ENCODE measurements at places on chromosomes 1 and 21.

DNA sequence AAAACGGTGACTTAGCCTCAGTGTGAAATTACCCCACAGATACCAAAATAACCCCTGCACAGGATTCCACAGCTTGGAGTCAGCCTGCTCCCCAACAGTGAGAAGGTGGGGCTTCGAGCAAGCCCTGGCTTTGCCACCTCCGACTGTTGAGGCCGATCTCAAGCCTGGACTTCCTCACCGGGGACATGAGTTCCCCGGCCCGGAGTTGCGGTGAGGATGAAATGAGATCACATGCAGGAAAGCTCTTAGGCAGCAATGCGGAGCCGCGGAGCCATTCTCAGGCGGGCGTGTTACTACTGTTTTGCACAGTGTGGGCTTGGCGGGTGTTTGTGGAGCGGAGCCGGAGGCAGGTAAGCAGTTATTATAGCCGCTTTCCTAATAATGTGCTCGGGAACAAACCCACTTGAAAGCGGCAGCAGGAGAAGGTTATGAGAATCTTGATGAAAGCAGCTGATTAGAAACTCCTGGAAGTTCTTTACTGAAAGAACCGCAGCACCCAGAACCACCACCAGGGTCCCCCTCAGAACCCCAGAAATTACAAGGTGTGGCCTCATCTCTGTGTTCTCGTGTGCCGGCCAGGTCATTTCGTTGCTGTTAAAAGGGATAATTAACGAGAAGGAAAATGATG lies 3.9 kb upstream of the CLSTN1 start:
- no peak for DNase-seq

DNA sequence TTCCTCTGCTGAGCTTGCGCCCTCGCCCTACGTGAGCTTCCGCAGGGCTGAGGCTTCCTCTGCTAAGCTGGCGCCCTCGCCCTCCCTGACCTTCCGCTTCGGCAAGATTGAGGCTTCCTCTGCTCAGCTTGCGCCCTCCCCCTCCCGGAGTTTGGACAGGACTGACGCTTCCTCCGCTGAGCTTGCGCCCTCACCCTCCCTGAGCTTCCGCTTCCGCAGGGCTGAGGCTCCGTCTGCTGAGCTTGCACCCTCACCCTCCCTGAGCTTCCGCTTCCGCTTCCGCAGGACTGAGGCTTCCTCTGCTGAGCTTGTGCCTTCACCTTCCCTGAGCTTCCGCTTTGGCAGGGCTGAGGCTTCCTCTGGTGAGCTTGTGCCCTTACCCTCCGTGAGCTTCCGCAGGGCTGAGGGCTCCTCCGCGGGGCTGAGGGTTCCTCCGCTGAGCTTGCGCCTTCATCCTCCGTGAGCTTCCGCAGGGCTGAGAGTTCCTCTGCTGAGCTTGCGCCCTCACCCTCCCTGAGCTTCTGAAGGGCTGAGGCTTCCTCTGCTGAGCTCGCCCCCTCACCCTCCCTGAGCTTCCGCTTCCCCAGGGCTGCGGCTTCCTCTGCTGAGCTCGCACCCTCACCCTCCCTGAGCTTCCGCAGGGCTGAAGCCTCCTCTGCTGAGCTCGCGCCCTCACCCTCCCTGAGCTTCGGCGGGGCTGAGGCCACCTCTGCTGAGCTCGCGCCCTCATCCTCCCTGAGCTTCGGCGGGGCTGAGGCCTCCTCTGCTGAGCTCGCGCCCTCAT lies 753.6 kb upstream of the TPTE start:
- DNase-seq = no peak

- no peak for DNase-seq
These were observed 17.4 kb upstream of the KLF18 start for GRCh38 chr1:44158871-44159270.

- no peak for DNase-seq
These were observed 76.4 kb downstream of the EVI5 start for GRCh38 chr1:92708368-92708950.

DNA sequence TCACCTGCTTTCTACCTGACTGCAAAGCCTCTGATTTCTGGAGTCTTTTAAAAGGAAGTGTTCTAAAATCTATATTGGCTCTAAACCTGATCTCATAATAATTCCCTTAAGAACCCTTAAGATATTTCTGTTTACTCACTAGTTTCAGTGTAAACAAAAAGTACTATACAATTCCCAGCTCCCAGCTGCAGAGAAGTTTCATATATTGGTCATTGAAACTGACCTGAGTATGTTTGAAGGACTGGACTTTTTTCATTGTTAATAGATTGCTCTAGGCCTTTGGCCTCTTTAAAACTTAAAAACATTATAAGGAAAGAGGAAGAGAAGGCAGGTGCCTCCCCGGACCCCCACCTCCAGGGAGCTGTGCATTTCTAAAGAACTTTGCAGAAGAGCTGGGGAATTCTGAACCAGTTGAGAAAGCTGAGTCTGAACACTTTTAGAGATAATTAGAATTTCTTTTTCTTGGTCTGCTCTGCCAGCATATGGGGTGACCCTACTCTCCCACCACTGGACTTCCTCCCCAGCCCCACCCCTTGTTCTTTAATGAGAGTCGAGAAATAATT lies 23.7 kb downstream of the CLIC6 start:
- DNase-seq = no peak

DNA sequence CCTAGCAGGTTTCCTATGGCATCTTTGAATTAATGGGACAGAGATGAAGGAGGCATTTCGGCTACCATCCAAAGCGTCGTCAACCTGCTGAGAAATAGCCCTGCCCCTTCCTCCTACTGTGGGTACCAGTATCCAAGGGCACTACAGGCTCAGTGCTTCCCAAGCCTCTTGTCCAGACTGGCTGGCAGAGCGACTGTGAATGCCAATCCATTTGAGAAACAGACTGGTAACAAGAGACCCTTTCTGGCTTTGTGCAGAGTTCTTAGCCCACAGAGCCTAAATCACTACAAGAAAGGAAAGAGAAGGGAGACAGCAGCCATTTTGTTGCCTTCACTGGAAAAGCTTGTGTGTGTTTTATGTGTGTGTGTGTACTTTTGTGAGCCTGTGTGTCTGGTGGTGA lies 115.5 kb downstream of the HMGB4 start:
- DNase-seq = no peak

DNA sequence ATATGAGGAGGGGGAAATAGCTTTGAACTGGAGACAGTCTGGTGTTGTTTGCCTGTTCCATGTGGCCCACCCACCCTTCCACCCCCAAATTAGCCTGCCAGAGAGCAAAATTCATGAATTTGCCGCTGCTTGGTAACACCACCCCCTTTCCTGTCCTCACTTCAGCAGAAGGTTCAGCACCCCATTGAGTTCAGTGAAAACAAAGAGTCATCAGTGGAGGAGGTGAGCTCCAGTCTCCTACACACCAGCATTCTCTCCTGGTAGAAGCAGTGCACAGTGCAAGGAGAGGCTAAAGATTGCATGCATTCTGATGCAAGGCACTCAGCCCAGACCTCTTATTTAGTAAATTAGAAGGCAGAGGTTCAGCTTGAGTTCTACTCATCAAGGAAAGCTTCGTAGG lies 99.7 kb upstream of the DYNLT5 start:
- DNase-seq = peak; percentile 43
